ENCODE measurements at places on chromosomes 11 and 22. TPM values are rescaled to one million over a fixed set of nuclear protein-coding genes. Genes with fewer than 3 reads are reported as not detected.

The SAC3D1 gene
- total RNA-seq = 14.3 TPM

The SCN2B gene
- 0.24 TPM for total RNA-seq

DNA sequence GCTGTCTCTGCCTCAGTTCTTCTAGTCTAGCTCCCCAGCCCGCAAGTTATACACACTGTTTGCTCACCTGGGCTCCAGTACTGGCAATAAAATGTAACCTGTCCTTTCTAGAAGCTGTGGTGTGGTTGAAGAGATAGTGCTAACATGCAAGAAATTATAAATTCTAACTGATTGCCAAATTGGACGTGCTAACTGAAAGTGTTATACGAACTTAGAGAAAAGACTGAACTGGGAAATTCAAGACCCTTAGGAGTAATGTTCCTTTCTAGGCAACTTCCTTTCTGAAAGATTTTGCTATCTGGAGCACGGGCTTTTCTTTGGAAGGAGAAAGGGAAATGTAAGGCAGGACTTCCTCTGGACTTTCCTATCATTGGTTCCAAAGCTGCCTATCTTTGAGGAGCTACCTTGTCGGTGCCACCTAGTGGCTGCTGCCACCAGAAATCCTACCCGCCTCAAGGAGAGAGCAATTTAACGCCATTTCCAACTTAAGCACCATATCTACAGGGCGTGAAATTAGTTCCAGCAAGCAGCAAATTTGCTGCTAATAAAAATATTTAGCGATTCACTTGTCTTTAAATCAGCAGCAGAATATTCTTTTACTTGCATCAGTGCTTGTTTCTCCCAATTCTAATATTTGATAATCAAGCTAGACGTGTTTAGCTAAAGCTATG lies 12.7 kb upstream of the TMEM218 start:
- no peak overlapping the region for H3K4me3 ChIP-seq
- no peaks in the 10 kb centered on the region for H3K27me3 ChIP-seq
- H3K36me3 ChIP-seq = no peaks in the 10 kb centered on the region
- no peak overlapping the region for H3K27ac ChIP-seq
- DNase-seq = no peak

- DNase-seq = peak; percentile 43
- peaks cover 2% of the 10 kb centered on the region for H3K27me3 ChIP-seq
- no peak overlapping the region for H3K4me3 ChIP-seq
- peak overlapping the region; percentile 91 for H3K27ac ChIP-seq
Measured at GRCh38 chr11:125082611-125083311, 19.7 kb downstream of the SLC37A2 start.

DNA sequence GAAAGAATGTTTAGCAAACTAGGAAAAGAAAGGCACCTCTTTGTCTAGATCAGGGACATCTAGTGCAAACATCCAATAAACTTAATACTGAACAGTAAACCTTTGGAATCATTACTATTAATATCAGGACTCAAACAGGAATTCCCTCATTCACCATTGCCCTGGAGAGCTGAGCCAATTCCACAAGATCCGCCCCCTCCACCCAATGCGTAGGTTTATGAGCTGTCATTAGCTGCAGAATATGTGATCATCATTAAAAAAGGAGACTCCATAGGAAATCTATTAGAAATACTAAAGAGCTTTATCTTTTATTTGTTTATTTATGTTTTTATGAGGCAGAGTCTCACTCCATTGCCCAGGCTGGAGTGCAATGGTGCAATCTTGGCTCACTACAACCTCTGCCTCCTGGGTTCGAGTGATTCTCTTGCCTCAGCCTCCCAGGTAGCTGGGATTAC lies 5.5 kb downstream of the IL17REL start:
- H3K4me3 ChIP-seq = no peak overlapping the region
- H3K36me3 ChIP-seq = no peaks in the 10 kb centered on the region
- no peak overlapping the region for H3K27ac ChIP-seq

DNA sequence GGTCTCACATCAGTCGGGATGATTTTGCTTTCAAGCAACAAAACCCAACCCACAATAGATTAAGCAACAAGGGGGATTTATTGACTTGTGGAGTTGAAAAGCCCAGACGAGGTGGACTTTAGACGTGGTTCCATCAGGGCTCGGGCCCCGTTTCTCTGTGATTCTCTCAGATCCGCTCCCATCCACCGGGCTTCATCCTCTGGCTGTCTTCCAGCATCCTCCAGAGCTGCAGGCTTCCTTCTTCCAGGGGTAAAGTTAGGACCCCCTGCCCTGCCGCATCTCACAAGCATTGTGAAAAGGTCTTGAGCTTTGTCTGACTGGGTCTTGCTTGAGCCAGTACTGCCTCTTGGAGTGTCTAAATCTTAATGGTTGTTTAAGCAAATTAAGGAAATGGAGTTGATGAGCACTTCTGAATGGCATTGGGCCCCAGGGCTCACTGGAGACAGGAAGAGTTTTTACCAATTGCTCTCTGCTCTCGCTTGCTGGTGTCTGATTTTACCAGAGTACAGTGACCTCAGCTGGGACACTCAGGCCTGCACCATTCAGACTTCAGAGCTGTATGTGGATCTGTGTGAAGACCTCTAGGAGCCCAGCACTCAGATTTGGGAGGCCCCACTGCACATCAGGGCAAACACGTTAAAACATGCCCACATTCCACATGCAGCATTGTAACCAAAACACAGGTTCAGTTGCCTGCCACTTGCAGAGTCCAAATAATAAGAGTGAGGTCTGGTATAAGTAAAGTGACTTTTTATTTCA lies 13.5 kb upstream of the FTH1 start:
- H3K27ac ChIP-seq = peak overlapping the region; percentile 55
- DNase-seq = no peak
- peaks cover 45% of the 10 kb centered on the region for H3K4me1 ChIP-seq
- no peaks in the 10 kb centered on the region for H3K36me3 ChIP-seq
- no peaks in the 10 kb centered on the region for H3K27me3 ChIP-seq
- H3K4me3 ChIP-seq = no peak overlapping the region

- no peak for DNase-seq
- peaks cover 14% of the 10 kb centered on the region for H3K27me3 ChIP-seq
- H3K4me3 ChIP-seq = no peak overlapping the region
- no peak overlapping the region for H3K27ac ChIP-seq
- no peaks in the 10 kb centered on the region for H3K36me3 ChIP-seq
- H3K4me1 ChIP-seq = no peaks in the 10 kb centered on the region
Measured at GRCh38 chr11:84899134-84899533, 728.0 kb downstream of the DLG2 start.

DNA sequence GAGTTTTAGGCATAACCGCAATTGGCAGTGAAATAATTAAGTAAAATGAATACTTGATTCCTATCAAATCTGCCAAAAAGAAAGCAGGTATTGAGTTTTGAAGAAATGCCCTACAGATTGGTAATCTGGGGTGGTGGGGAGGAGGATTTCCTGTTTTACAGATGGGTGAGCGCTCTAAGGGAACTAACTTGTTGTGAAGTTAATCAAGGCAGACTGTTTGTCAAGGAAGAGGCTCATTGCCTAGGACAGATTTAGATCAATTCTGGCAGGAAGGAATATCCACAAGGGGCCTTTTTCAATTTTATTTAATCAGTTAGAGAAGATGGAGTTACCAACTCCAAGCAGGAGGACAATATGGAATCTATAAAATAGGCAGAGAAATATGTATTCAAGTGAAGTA lies 271.5 kb upstream of the CCDC90B start:
- H3K27ac ChIP-seq = no peak overlapping the region
- DNase-seq = no peak
- no peaks in the 10 kb centered on the region for H3K36me3 ChIP-seq

GRCh38 chr11:109911488-109911887 lies 181.7 kb upstream of the ZC3H12C start:
- H3K27me3 ChIP-seq = peaks cover 10% of the 10 kb centered on the region
- DNase-seq = no peak
- peaks cover 3% of the 10 kb centered on the region for H3K36me3 ChIP-seq
- H3K4me3 ChIP-seq = no peak overlapping the region
- H3K27ac ChIP-seq = no peak overlapping the region
